Temporal lobe (tissue), 4 donors: ENCODE measurements at places on chromosomes 3 and 15. TPM values are rescaled to one million over a fixed set of nuclear protein-coding genes. Genes with fewer than 3 reads are reported as not detected.

FOXL2 gene
- total RNA-seq = not detected

MINDY2 gene
- total RNA-seq = 28.5 TPM

TMEM44 gene
- total RNA-seq = 33.9 TPM

CILP gene
- total RNA-seq = 0.25 TPM

TTLL13 gene
- under 0.01 TPM for total RNA-seq

ITPKA gene
- 1.2 TPM for total RNA-seq

KCNMB2 gene
- total RNA-seq = 9.8 TPM

SLC9C1 gene
- total RNA-seq = 0.25 TPM

CATSPER2 gene
- total RNA-seq = 4.2 TPM

VPS13C gene
- total RNA-seq = 89.0 TPM

COL6A6 gene
- 0.49 TPM for total RNA-seq

GPR160 gene
- 2.2 TPM for total RNA-seq

IL17RE gene
- total RNA-seq = 0.49 TPM

ANAPC13 gene
- 40.8 TPM for total RNA-seq

FOXB1 gene
- total RNA-seq = not detected

TRPC1 gene
- total RNA-seq = 102 TPM

A4GNT gene
- not detected for total RNA-seq

C3orf22 gene
- not detected for total RNA-seq

CSTA gene
- total RNA-seq = not detected

SELENOK gene
- total RNA-seq = 21.4 TPM

CRYBG3 gene
- total RNA-seq = 4.9 TPM

LRRC3B gene
- 44.5 TPM for total RNA-seq

TBL1XR1 gene
- 187 TPM for total RNA-seq

GOLGA6L10 gene
- total RNA-seq = 6.4 TPM

MAP6D1 gene
- total RNA-seq = 5.2 TPM

IL12A gene
- 0.74 TPM for total RNA-seq

ZKSCAN7 gene
- 21.9 TPM for total RNA-seq

SMCO1 gene
- not detected for total RNA-seq

CYP1A1 gene
- 0.25 TPM for total RNA-seq

ACTC1 gene
- 0.25 TPM for total RNA-seq

KIF7 gene
- 4.4 TPM for total RNA-seq

FAM174B gene
- total RNA-seq = 9.8 TPM

MCF2L2 gene
- 32.5 TPM for total RNA-seq

ATOSA gene
- total RNA-seq = 52.6 TPM

UNC13C gene
- total RNA-seq = 10.8 TPM

ZBTB47 gene
- total RNA-seq = 14.0 TPM
